ENCODE measurements at places on chromosomes 3 and 15. TPM values are rescaled to one million over a fixed set of nuclear protein-coding genes. Genes with fewer than 3 reads are reported as not detected.

DNA sequence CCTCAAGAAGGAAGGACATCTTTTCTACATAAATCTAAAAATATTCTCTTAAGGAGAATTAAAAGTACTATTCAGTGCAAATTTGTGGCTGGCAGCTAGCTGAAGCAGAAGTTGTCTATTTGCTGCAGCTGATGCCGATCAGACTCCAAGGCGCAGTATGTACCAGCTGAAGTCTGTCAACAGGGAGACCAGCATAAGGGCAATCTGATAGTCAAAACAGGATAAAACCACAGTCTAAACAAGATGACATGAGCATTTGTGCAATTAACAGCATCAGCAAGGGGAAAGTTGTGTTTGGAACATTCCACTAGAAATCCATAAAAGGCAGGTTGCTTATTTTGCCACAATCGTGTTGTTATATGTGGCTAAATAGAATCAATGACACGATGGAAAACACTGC is 198.2 kb upstream of the ROBO2 start:
- no peak for DNase-seq

DNA sequence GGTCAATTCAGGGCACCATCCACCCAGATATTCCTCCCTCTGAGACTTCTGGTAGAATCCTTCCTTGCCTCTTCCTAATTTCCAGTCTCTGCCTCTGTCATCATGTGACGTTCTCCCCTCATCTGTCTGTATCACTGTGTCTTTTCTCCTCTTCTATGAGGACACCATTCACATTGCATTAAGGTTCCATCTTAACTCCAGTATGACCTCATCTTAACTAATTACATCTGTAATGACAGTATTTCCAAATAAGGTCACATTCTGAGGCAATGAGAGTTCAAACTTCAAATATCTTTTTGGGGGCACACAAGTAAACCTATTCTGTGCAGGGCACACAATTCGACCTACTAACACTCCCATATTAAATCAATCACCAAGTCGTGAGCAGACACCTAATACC is 169.7 kb downstream of the FHIT start:
- DNase-seq, result no peak

DNA sequence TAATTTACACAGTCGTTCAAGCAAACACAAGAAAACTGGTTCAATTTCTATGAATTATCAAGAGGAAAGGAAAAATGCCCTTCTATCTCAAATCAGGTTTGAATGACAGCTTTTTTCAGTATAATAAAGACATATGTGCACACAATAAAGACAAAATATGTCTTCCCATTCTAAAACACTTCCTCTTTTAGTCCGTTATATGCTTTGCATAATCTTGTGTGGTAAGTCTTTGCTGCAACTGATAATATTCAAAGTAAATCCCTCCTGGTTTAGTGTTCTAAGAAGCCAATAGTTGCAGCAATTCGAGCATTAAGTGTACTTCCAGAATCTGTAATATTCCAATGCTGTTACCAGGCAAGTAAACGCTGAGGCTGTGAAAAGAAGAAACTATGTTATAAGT is 43.7 kb upstream of the MAPKBP1 start:
- no peak for DNase-seq

The HYAL1 gene
- total RNA-seq, result 51.6 TPM

DNA sequence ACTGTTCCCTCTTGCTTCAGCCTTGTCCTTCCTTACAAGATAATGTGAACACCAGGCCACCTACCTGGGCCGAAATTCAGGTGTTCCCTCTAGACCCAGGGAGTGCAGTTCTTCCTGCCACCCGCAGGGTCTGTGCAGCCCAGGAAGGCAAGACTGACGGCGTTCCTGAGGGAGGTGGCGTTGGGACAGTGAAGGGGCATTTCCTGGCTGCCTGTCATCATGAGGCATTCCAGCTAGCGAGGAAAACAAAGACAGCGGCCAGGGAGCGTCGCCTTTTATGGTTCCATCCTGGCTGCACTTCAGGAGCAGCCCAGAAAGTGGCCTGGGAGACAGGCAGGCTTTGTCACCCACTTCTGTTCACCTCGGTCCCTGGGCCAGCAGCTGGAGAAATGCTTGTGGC is 84.8 kb upstream of the WNT5A start:
- DNase-seq, result peak; percentile 84

- DNase-seq, result no peak
These were observed 49.5 kb upstream of the PDZRN3 start for GRCh38 chr3:73674280-73674679.

DNA sequence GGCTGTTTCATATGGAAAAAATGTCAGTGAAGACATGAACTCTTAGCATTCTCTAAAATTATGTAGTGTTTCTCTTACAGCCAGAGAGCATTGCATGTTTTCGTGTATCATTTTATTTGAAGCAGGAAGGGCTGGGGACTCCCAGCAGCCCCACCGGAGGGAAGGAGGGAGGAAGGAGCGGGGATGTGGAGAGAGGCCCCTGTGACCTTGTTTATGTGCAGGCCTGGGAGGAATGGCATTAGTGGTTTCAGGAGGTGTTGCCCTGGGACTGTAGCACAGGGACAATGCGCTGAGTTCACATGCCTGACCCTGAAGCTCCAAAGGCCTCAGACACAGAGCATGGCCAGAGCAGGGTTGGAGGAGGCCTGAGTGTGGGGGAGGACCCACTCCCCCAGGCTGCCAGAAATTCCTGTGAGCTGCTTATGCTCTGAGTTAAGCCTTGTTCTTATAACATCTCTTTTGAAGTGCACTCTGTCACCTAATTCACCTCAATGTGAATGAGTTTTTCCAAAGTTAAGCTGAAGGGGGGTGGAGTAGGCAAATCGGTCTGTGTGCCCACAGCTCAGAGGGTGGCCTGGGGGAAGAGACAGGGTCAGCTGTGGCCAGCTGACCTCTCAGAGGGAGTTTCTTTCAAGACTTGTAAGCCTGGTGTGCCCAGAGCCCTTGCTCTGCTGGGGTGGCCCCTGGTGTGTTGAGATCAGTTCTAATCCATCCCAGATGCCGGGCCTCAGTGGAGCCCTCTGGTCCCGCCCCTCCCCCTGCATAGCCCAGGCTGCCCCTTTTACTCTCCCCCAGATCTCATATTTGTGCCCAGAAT is 3.9 kb upstream of the RNU6-1 start:
- no peak for DNase-seq
